ENCODE measurements at places on chromosomes 13 and 19. TPM values are rescaled to one million over a fixed set of nuclear protein-coding genes. Genes with fewer than 3 reads are reported as not detected.

DNA sequence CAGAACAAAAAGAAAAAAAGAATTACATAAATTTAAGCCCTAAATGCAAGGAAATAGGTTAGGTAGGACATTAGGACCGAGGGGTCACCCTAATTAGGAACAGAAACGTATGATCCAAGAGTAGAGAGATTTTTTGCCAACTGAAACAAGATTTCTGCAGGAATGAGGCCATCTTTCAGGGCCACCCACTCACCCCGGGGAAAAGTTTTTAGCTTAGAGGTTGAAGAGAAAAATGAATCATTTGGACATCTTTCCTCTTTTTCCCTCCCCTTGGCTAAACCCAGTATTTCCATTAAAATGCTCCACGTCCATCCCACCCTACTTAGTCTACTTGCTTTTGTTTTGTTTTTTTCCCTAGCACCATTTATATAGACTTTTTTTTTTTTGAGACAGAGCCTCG is 10.6 kb upstream of the PNMA8A start:
- peak; percentile 54 for DNase-seq

DNA sequence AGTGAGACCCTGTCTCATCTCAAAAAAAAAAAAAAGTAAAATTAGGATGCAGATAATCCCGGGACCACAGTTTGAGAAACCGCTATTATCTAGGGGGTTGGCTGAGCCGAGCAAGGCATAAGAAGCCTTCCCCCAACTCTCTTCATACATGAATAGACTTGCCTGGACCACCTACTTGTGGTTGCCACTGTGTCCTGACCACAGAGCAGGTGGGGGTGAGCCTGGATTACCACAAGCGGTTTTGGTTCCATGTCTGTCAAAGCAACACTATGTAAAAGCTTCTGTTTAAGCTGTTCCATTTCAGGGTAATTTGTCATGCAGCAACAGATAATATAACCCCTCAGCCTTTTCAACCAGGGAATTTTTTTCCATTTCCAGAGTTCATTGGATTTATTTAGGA is 3.3 kb upstream of the NAPA start:
- no peak for DNase-seq

DNA sequence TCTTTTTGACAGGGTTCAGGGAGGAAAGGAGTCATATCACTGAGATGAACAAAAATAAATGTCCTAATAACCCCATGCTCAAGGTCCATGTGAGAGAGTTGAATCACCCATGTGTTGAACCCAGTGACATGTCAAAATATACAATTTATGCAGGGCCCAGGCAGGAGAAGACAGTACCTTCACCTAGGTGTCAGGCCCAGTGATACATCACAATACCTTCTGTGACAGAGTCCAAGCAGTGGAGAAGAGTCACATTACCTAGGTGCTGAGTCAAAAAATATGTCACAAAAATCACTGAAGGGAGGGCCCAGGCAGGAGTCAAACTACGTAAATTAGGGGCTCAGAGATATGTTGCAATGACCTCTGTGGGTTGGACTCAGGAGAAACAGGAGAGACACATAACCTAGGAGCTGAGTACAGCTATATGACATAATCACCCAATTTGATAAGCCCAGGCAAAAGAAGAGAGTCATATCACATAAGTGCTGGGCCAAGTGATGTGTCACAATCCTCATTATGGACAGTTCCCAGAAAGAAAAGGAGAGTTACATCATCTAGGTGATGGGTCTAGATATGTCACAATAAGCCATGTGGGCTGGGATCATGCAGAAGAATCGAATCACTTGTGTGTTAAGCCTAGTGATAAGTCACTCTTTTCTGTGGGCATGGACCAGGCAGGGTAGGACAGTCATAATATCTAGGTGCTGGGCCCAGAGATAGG is 13.8 kb upstream of the ZNF724 start:
- DNase-seq, result no peak

PSG4 gene
- total RNA-seq, result not detected

DNA sequence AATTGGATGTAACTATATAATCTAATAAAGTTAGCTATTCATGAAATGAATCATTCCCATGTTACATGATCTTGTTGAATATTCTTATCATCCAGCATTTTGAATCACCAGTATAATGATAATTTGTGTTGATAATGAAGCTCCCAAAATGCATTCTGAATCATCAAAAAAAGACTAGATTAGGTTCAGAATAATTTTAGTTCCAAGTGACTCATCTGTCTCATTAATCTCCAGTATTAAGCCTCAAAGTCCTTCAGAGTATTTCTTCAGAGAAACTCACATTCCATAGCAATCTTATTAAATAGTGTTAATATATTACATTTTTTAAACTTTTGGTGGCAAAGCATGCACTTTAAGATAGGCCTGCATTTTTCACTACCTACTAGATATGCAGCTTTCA is 207.5 kb downstream of the SLITRK5 start:
- no peak for DNase-seq

DNA sequence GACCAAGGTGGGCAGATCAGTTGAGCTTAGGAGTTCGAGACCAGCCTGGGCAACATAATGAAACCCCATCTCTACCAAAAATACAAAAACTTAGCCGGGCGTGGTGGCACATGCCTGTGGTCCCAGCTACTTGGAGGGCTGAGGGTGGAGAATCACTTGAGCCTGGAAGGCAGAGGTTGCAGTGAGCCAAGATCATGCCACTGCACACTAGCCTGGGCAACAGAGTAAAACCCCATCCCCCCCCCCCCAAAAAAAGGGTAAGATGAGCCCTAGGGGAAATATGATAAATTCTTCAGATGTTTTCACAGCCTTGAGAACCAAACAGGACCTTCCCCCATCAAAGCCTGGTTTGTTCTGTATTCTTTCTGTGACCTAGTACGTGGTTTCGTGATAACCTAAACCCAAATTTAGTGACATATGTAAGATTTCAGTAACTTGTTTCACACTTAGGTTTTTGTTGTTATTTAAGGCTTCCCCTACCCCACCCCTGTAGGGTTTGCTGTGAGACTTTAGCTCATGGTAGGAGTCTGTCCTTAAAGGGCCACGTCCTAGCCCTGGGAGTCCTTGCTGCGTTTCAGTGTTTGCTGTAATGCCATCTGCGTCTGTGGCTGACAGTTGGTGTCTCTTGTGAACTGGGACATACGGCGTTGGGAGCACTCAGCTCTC is 49.6 kb downstream of the MYO9B start:
- DNase-seq, result no peak

DNA sequence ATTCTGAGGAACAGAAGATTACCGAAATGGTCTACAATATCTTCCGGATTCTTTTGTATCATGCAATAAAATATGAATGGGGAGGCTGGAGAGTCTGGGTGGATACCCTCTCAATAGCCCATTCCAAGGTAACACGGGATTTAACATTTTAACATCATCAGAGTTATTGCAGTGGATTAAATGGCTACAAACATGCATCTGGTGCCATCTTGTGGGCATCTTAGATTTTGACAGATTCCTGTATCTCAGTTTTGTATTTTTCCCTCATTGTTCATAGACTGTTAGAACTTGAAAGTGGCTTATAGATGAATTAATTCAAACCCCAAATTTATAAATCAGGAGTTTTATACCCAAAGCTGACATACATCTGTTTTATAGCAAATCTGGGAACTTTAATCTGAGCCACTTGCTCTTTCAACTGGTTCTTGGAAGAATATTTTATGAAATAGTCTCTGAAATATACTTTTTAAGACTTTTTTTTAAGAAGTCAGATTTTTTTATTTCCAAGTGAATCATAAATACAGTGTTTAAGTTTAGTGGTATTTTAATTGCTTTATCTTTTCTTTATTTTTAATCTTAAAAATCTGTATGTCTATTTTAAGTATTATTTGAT is 215.2 kb downstream of the NBEA start:
- peak; percentile 67 for DNase-seq

TMPRSS9 gene
- total RNA-seq, result not detected

DNA sequence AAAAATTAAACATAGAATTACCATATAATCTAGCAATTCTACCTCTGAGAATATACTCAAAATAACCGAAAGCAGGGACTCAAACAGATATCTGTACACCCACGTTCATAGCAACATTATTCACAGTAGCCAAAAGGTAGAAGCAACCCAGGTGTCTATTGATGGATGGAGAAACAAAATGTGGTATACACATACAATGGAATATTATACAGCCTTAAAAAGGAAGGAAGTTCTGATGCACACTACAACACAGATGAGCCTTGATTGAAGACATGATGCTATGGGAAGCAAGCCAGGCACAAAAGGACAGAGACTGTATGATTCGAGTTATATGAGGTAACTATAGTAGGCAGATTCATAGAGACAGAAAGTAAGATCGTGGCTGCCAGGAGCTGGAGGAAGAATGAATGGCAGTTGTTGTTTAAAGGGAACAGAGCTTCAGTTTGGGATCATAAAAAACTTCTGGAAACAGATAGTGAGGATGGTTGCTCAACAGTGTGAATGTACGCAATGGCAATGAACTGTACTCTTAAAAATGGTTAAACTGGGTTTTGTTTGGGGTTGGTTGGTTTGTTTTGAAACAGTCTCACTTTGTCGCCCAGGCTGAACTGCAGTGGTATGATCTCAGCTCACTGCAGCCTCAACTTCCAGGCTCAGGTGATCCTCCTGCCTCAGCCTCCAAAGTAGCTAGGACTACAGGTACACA is 47.5 kb downstream of the ZIC5 start:
- DNase-seq, result no peak

GRCh38 chr13:47628666-47629065 is 372.4 kb downstream of the SUCLA2 start:
- no peak for DNase-seq

DNA sequence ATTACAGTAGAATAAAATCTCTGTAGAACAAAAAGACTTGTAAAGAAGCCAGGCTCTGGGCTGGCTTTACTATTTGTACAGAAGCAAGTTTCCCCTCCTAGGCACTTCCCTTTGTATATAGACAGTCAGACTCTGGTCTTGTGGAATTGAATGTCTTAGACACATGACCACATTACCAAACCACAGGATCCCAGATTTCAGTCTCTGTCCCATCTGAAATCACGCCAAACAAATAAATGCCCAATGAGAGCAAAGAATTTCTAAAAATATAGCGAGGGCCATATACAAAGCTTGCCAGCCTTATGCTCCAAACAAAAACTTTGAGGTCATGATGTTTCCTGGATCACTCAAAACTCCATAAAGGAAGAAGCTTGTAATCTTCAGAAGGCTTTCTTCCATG is 23.9 kb downstream of the CCDC70 start:
- no peak for DNase-seq

HMG20B gene
- 50.9 TPM for total RNA-seq

ATP4B gene
- total RNA-seq, result not detected

AKAP8L gene
- 81.1 TPM for total RNA-seq

GRCh38 chr13:45847554-45848224 is 3.9 kb downstream of the SIAH3 start:
- DNase-seq, result peak; percentile 56

SMAD9 gene
- total RNA-seq, result 9.4 TPM

GRCh38 chr13:23580684-23581060 is 10.5 kb downstream of the TNFRSF19 start:
- no peak for DNase-seq

GRCh38 chr13:61727767-61728166 is 312.1 kb upstream of the PCDH20 start:
- DNase-seq, result no peak

DNA sequence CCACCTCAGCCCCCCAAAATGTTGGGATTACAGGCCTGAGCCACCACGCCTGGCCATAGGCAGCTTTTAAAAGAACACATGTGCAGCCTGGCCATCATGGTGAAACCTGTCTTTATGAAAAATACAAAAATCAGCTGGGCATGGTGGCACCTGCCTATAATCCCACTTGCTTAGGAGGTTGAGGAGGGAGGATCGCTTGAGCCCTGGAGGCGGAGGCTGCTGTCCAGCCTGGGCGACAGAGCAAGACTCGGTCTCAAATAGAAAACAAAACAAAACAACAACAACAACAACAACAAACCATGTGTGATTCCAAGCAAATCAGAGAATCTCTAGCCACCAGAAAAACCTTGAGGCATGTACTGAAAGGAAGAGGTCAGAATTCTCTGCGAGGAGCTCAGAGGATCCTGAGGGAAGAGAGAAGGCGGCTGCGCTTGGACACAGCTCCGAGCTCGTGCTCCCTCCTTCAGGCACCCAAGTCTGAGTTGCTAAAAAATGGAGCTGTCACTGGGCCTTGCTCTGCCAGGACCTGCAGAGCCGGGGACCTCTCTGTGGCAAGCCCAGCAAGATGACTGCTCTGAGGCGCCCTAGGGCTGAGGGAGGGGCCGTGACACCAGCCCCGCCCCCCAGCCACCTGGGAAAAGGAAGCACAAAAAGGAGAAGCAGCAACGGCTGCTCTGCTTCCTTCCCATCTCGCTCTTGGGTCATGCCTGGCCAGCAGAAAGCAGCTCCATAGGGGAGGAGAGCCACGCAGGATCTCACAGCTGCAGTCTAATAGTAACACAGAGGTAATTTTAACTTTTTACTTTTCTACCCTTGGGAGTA is at the start of gene ARL11:
TSS of gene ARL11 (plus strand) at position 677 of the 822 bp plus-strand sequence. CDS start 1,941 bp downstream, outside the sequence.
- peak; percentile 94 for DNase-seq

ANGPTL8 gene
- not detected for total RNA-seq

GRCh38 chr19:30017172-30017571 is 75.1 kb downstream of the URI1 start:
- DNase-seq, result no peak

GRCh38 chr19:29062475-29063435 is 150.2 kb downstream of the UQCRFS1 start:
- no peak for DNase-seq

GRCh38 chr19:10207026-10207425 is 12.3 kb upstream of the DNMT1 start:
- no peak for DNase-seq
